Astrocyte (in vitro differentiated cells and primary cell): ENCODE measurements at places on chromosomes 6 and 20. TPM values are rescaled to one million over a fixed set of nuclear protein-coding genes. Genes with fewer than 3 reads are reported as not detected.

CST2 gene
- total RNA-seq, result 1.7 and 2.9 TPM in 2 replicates

BCAS1 gene
- 0.31 TPM in 1 of 2 replicates, not detected in the other for total RNA-seq

DNA sequence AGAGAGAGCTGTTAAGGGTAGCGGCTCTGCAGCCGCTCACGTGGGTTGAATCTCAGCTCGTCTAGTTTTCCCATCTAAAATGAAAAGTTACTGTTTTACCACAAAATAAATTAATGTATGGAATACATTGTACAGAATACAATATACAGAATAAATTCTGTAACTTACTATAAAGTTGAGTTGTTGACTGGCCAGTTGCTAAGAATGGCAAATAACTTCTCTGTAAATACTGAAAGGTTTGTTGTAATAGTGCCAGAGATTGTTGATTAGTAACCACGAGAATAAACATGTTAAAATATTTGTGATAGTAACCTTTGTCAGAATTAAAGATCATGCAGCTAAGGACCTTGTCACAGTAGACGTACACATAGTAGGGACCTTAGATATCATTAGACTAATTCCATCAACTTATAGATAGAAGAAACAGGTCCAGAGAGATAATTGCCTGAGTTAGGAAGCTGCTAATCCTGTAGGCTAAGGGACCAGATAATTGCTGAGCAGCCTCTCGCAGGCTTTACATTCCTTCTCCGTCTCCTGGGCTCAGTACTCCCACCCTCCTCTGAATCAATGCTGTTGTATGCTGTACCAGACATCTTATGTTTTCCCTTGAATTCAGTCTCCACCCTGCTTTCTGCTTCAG, 544 bp upstream of the NRM start:
- no peak for DNase-seq

DNA sequence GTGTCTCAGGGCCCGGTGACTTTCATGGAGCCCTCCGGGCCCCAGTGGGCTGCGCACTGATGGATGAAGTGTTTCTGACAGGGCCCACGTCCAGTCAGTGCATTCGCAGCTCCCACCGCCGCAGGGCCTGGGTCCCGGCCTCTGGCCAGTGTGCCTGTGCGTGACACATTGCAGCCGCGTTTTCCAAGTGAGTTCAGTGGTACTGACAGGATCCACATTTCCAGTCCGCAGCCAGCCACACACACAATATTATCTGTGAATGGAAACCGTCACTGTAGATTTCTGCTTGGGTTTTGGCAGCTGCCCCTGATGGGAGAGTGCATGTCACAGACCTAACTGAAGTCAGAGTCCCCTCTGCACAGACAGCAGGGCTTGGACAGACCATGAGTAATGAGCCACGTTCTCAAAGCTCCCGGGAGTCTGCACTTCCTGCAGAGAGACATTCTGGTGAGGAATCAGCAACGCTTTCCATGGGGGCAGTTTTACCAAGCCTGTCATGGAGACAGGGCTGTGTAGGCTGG, 171.4 kb downstream of the MYLK4 start:
- DNase-seq, result peak; percentile 4

GRCh38 chr6:39268171-39268570, 38.9 kb upstream of the KCNK5 start:
- DNase-seq, result no peak

DNA sequence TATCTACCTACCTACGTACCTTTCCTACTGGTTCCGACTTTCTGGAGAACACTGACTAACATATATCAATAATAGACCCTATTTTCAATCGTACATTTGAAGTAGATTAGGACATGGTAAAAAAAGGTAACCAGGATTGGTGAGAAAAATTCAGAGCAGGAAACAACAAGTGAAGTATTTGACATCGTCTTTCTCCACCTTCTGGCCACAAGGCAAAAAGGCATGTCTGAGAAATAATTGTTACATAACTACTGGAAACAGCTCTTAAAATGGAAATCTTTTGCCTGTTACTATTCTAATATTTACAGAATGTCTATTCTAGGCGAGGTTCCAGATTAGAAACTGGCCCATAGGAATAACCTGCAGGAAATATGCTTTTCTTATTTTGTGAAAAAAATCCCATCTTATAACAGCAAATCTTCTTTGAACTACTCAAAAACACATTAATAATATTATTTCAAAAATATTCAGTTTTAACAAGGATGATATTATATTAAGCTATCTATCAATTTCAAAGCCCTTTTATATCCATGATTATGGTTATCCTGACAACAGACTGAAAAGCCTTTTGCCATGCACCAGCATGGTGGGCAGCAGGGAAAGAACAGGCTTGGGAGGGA, 80.8 kb downstream of the RCAN2 start:
- peak; percentile 35 for DNase-seq

DNA sequence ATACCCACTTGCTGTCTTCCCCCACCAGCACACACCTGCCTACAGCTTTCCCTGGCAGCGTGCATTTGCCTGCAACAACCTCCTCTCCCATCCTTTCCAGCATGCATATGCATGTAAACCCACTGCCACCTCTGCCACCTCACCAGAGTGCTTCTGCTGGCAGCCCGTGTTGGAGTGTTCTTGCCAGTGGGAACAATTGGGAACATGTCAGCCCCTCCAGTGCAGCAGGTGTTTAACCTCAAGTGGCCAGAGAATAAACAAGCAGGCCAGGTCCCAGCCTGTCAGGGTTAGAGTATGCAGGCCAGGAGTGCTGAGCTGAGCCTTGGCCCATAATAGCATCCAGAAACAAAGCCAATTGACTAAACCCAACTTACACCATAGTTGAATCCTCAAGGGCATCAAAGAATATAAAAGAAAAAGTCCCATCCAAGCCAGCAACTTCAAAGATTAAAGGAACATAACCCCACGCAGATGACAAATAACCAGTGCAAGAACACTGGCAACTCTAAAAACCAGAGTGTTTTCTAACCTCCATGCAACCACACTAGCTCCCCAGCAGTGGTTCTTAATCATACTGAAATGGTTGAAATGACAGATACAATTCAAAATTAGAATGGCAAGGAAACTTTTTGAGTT, 1212.1 kb upstream of the CITED2 start:
- no peak for DNase-seq

DNA sequence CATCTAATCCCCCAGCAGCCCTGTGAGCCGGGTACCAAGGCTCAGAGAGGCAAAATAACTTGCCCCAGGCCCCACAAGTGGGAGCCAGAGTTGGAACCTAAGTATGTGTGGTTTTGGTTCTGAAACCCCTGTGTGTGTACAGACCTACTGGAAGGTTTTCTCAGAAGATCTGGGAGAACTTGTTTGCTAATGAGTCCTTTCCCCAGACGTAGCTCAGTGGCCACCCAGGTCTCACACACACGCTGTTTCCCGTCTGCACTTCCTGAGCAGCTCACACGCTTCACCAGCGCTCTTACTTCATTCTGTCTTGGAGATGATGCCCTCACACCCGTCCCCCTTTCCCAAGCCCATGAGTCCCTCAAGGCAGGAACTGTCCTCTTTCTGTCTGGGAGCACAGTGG, 8.2 kb downstream of the CCN5 start:
- DNase-seq, result no peak
